ENCODE measurements at places on chromosomes 7 and 10.

GRCh38 chr7:2802504-2803341, 41.4 kb downstream of the GNA12 start:
- no peak for DNase-seq

- no peak for DNase-seq
Observed at GRCh38 chr10:69344591-69345252, 66.4 kb downstream of the HK1 start.

GRCh38 chr7:132739271-132739955, 163.1 kb upstream of the PLXNA4 start:
- no peak for DNase-seq

- no peak for DNase-seq
Observed at GRCh38 chr10:63375859-63376258, 89.9 kb downstream of the JMJD1C start.

GRCh38 chr7:155878250-155878649, 66.0 kb upstream of the SHH start:
- DNase-seq = no peak

DNA sequence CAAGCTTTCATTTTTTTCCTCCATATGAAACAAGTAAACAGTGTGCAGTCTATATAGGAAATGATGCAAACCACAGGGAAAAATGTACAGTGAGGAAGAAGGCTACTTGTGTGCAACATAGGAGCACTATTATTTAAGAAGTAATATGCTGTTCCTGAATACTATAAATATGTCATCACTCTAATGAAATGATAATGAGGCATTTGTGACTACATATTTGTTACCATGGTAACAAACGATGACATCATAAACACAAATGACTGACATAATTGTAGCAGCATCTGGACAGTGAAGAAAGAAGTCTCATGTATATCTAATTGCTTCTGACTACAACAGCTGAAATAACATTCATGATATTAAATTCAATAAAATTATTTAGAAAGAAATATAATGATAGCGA, 164.8 kb downstream of the C7orf25 start:
- no peak for DNase-seq

GRCh38 chr7:1548944-1549343, 7.1 kb downstream of the TMEM184A start:
- DNase-seq = no peak

DNA sequence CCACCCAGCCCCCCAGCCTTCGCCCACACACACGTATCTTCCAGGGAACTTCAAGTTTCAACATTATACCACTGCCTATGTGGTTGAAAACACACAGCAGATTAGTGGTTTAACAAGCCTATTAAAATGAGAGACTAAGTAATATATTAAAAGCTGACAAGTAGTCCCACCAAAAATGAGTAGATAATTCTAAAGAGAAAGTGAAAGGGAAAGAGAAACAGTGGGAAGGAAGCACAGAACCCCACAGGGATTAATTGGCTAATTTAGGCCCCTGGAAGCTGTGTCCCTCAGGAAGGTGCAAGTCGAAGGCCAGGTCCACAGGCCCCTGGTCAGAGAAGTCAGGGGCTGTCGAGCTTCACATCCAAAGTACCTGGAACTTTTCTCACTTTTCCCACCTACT, 210.5 kb upstream of the YAE1 start:
- no peak for DNase-seq

Data from D721Med (cell line).